ENCODE measurements at places on chromosomes 1 and 21. TPM values are rescaled to one million over a fixed set of nuclear protein-coding genes. Genes with fewer than 3 reads are reported as not detected.
A peak's percentile ranks its signal among the peaks of the same experiment; 100 is the strongest.

DNA sequence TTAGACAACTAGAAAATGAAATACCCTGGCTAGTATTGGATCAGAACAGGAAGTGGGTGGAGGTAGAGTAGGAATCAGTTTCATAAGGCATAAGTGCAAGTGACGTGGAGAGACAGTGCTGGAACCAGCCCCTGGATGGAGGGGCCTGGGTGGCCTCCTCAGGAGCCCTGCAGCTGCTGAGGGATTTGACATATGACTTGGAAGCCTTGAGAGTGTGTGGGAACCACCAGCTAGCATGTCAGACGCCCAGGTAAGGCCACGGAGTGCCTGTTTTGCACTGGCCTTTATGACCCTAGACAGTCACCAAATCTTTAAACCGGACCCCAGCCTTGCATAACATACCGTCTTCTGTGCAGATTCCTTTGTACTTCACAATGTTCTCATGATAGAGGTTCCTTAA is 94.4 kb downstream of the RAVER2 start:
- no peak for DNase-seq

Gene MACF1
- 154 TPM for total RNA-seq

- DNase-seq, result no peak
Observed at GRCh38 chr1:1937061-1937460, 18.0 kb upstream of the TMEM52 start.

- no peak for DNase-seq
Observed at GRCh38 chr1:27397749-27398148, 5.3 kb downstream of the GPR3 start.

DNA sequence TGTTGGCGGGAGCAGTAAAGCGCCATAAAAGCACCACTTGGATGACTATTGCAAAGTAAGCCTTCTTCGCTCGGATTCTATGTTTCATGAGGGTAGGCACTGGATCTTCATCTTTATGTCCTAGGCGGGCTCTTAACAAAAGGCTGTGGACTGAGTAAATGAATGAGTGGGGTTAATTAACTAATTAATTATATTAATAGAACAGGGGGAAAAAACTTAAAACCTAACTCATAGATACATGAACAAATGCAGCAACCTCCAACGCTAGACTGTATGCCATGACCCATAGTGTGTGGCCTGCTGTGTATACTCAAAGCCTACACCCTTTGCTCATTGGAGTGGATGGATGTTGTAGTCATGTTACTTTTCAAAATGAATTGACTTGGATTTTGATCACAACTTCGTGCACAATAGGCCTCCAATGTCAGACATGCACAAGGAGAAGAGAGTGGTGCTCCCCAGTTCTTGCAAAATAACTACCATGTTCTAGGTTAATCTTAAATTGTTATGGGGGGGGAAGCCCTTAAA is 417 bp upstream of the GFI1 start:
- no peak for DNase-seq

GRCh38 chr21:26834181-26834905 is 10.9 kb downstream of the ADAMTS1 start:
- DNase-seq, result no peak

DNA sequence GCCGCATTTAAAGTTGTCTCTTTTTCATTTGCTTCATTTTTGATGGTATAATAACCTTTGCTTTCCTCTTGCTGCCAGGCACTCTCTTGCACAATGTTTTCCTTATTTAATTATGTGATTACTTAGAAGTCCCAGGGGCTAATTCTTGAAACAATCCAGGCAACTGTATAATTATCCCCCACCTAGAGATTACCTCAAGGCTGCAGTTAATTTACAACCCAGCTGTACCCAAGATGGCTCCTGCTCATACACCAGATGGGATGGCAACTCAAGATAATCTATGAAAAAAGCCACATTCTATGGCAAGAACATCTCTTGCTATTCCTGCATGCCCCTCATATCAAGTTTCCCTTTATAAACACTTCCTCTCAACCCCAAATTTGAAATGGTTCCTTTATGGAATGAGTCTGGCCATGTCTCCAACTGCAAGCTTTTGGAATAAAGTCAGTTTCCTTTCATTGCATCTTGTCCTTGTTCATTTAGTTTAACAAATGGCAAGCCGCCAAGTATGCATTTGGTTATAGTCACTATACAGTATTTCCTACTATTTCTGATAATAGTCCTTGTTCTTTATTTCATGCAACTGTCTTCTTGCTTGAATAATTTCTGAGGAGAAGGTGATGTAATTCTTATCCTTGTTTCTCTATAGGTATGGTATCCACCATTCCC is 1042.6 kb downstream of the PLA2G4A start:
- no peak for DNase-seq

Gene NTNG1
- total RNA-seq, result not detected

GRCh38 chr1:15531682-15532081 is 5.0 kb downstream of the DNAJC16 start:
- no peak for DNase-seq

- no peak for DNase-seq
Observed at GRCh38 chr1:23171181-23171755, 2.6 kb upstream of the LUZP1 start.

GRCh38 chr1:226325178-226325577 is 16.2 kb upstream of the LIN9 start:
- no peak for DNase-seq

GRCh38 chr1:153688276-153688675 is 9.8 kb downstream of the NPR1 start:
- no peak for DNase-seq

DNA sequence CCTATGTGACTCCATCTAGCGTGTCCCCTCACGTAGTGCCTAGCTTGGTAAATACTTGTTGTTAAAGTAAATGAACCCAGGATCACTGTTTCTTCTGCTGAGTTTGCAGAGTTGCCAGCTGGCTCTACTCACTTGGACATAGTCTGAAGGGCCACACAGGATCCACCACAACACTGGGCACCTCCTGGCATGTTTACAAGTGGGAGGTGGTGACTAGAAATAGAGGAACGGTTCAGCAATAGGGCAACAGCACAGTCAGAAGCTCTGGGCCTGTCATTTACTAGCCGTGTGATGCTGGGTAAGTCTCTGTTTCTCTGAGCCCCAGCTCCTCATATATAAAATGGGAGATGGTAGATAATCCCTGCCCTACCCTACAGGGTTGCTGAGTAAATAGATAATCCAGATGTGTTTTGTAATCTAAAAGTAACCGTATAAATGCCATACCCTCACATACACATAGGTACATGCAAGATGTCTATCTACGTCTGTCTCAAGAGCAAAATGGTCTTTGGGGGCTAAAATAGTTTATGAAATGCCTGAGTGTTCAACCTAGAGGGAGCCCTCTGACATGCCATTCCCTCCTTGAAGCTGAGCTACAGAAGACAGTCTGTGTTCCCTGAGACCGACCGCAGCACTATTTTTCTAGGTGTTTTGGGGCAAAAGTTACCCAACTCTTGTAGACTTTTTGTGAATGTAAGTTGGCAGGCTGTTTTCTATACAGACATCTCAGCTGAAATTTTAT is 20.5 kb downstream of the RNF220 start:
- DNase-seq, result no peak

- DNase-seq, result no peak
Observed at GRCh38 chr1:234619071-234619480, 9.1 kb upstream of the IRF2BP2 start.

DNA sequence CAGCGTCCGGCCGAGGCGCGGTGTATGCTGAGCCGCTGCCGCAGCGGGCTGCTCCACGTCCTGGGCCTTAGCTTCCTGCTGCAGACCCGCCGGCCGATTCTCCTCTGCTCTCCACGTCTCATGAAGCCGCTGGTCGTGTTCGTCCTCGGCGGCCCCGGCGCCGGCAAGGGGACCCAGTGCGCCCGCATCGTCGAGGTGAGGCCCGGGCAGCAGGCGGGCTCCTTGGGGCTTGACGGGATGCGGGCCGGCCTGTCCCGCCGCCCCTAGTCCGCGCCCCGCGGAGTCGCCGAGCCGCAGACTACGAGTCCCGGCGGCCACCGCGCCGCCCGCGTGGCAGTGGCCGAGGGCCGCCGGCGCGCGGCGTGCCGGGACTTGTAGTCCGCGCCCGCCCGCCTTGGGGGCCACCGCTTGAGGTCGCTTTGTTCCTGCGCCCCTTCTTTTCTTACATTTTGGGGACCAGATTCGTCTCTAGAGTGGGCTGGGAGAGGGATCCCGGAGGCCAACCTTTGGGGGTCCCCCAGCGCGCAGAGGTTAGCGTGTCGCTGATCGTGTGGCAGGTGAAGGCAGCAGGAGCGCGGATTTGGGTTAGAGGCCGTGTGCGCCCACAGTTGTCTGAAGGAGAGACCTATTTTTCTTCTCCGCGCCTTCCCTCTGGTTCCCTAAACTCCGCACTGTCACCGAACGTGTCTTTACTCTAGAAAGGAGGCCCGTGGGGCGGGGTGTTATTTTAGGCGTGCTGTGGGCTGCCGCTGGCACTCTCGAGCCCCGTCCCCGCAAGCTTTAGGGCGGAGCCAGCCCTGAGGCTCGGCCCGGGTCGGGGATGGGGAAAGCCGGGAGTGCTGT is 553 bp downstream of the CMPK1 start:
- peak; percentile 67 for DNase-seq

Gene NUDT4B
- 0.69 TPM for total RNA-seq
